ENCODE measurements at places on chromosomes 12 and 14. TPM values are rescaled to one million over a fixed set of nuclear protein-coding genes. Genes with fewer than 3 reads are reported as not detected.

Gene ANKRD9
- total RNA-seq = 9.4 TPM

Gene MAP3K9
- 8.9 TPM for total RNA-seq

Gene CEP128
- total RNA-seq = 30.0 TPM

Gene CATSPERB
- total RNA-seq = 2.3 TPM

Gene OVCH1
- total RNA-seq = not detected

- no peak for DNase-seq
Measured at GRCh38 chr14:73754911-73755360, 40.8 kb upstream of the PNMA1 start.

GRCh38 chr14:63781686-63782085 lies 53.8 kb upstream of the SGPP1 start:
- no peak for DNase-seq

DNA sequence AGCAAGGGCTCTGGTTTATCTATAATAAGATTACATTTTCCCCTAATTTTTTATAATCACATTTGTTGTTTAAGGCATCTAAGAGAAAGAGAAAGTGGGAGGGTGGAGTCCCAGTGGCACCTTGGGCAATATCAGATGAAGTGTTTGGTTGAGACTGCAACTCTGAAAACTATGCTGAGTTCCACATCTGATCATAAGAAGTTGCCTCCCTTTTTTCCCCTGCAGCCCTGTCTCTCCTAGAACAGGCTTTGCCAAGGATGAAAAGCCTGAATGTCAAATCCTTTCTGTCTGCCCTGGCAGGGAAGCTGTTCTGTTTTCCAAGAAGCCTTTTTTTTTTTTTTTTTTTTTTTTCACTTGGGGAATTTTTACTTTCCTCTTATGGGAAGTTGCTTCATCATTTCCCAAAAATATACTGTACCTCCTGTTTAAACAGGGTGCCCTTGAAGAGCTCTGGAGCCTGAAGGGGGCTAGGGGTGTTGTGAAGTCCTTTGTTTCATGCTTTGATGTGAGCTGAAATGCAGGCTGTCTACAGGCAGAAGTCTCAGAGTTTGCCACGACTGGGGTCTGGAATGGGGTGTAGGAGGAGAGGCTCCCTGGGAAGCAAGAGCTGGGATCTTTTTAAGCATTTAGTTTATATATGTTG lies 71.3 kb downstream of the SUSD6 start:
- no peak for DNase-seq

DNA sequence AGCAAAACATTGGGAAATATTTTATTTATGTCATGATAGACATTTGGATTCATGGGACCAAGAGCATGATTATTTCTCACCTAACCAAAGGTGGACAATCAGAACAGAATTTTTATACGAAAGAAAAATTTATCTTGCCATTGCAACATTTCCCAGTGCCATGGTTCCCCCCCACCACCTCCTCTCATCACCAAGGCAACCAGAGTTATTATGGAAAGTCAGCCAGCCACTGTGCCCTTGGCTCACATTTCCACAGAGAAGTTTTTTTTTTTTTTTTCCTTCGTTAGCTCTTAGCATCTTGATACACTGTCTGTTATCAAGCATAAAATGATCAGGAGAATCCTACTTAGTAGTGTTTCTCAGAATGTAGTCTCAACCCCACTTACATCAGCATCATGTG lies 176.4 kb upstream of the TMTC1 start:
- DNase-seq = no peak

DNA sequence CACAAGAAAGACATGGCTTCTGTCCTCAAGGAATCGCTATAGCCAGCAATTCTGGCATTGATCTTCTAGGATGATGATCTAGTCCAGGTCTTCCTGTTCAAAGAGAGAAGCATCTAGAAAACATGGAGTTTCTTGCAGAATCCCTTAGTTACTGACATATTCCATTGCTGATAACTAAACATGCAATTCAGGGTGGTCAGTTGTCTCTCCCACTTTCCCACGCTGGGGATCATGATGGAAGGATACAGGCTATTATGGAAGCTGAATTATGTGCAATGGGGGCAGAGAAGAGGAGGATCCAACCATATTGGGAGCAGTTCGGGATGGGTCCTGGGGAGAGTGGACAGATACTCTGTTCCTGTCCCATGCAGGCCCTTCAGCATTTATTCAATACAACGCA lies 9.8 kb upstream of the RPH3A start:
- no peak for DNase-seq

DNA sequence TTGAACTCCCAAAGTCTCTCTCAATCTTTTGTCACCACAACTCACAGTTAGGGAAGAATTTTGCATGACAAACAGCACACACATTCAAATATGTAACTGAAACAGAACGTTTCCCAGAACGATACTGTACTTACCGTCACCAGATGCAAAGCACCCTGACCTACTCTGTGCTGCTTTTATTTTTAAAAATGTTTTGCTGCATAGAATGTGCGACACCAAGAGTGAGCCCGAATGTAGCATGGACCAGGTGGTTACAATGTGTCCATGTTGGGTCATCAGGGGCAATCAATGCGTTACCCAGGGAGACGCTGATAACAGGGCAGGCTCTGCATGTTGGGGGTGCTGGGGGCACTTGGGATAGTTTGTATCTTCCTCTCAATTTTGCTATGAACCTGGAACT lies 14.6 kb upstream of the EIF5 start:
- DNase-seq = no peak

- no peak for DNase-seq
Measured at GRCh38 chr14:88333036-88333435, 10.0 kb upstream of the KCNK10 start.

GRCh38 chr12:15931590-15932053 lies 20.5 kb downstream of the DERA start:
- no peak for DNase-seq

GRCh38 chr14:51527073-51527472 lies 124.6 kb upstream of the FRMD6 start:
- DNase-seq = no peak

DNA sequence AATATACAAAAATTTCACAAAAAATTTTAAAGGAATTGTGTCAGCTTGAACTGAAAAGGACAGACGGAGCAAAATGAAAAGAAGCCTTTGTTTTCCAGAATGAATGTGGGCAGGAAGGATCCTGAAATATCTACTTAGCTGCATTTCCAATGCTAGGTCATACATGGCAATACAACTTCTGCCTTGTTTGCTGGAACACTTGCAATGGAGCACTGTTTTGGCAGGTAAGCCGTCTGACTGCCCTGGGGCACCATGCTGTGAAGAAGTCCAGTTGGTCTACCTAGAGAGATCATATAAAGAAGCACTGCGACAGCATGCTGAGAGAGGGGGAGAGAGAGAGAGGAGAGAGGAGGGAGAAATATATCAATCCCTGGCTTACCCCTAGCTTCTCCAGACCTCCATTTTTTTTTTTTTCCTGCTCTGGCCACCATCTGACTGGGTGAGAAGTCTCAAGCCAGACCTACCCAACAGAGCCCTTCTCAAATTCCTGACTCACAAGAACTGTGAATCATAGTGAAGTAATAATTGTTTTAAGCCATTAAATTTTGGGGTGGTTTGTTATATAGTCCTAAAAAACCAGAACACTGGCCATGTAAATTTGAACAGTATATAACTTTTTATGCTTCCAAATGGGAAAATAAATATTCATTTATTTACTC lies 97.1 kb upstream of the PRICKLE1 start:
- DNase-seq = no peak

GRCh38 chr14:75049731-75050201 lies 1.5 kb downstream of the MLH3 start:
- DNase-seq = no peak

- DNase-seq = no peak
Measured at GRCh38 chr12:15404485-15404884, 82.2 kb downstream of the PTPRO start.

All from activated naive CD8-positive, alpha-beta T cell treated with anti-CD3 and anti-CD28 coated beads, Interleukin-2, amount 10 ng/mL, durations not matched to agents 7 days and 5 days (primary cell).